Caki2 (cell line): ENCODE measurements at places on chromosomes 6 and 20. TPM values are rescaled to one million over a fixed set of nuclear protein-coding genes. Genes with fewer than 3 reads are reported as not detected.

Gene CEP162
- 3.1 and 3.5 TPM in 2 replicates for total RNA-seq

- DNase-seq: no peak
Observed at GRCh38 chr6:71665931-71666330, 220.4 kb upstream of the RIMS1 start.

Gene GSTA2
- total RNA-seq: not detected in 2 replicates

Gene LHFPL5
- 1.0 TPM in 1 of 2 replicates, not detected in the other for total RNA-seq

GRCh38 chr20:49831770-49832631 is 19.4 kb downstream of the SLC9A8 start:
- DNase-seq: no peak

GRCh38 chr6:81979767-81980166 is 227.3 kb upstream of the TENT5A start:
- no peak for DNase-seq

DNA sequence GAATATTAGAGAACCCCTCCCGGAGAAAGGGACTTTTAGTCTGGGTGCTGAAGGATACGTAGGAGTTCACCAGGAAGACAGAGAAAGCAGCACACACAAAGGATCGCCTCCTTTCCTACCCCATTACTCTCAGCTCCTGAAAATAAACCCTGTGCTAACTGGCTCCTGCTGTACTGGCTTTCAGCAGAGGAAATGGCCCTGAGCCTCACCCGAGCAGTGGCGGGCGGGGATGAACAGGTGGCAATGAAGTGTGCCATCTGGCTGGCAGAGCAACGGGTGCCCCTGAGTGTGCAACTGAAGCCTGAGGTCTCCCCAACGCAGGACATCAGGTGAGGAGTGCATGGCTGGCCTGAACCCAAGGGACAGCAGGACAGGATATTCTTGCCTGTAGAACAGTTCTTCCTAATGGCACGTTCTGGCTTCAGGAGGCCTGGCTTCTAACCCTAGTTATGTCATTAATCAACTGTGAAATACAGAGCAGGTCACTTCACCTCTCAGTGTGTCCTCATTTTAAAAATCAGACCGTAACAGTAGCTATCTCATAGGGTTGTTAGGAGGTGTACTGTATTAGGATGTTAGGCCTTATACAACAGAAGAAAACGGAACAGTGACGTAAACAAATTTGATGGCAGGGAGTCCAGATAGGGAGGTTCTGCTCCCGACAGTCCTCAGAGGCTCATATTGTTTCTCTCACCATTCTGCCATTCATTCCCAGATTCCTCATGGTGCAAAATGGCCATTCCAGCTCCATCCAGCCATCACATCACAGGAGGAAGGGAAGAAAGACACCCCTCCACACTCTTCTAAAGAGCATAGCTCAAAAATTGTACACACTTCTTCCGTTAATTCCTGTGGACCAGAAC is 1.8 kb downstream of the RBCK1 start:
- DNase-seq: no peak

Gene C20orf141
- total RNA-seq: not detected in 2 replicates

Gene TULP4
- 23.0 and 36.0 TPM in 2 replicates for total RNA-seq

DNA sequence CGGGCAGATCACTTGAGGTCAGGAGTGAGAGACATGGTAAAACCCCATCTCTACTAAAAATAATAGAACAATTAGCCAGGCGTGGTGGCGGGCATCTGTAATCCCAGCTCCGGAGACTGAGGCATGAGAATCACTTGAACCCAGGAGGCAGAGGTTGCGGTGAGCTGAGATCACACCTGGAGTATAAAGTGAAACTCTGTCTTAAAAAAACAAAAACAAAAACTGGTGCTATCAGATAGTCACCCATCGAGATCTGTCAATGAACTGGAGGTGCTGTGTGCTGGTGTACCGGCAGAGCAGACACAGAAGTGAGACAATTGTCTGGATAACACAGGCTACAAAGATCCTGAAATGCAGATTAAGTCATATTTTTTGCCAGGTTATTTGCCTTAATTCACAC is 24.7 kb downstream of the CTCFL start:
- no peak for DNase-seq

GRCh38 chr20:56691325-56691998 is 62.4 kb downstream of the TFAP2C start:
- DNase-seq: no peak

- DNase-seq: peak; percentile 67
Observed at GRCh38 chr6:73451223-73452106, 632 bp downstream of the CGAS start.
